ENCODE measurements at places on chromosomes 2 and 18.
A peak's percentile ranks its signal among the peaks of the same experiment; 100 is the strongest.

DNA sequence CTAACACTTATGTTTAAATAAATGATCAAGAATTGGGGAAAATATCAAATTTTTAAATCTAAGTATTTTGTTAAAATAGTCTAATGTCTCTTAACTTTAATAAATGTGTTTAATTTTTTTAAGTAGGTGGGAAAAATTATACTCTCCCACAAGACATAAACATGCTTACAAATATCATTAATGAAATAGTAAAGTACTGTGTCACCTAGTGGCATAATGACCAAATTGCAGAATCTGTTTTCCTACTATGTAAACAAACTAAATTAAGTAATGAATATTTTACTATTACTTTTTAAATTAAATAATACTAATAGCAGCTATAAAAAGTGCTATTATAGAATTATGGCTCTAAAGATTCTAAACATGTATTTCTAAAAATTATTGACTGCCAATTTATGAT, 52.0 kb upstream of the CHAC2 start:
- no peak for DNase-seq
- no peaks in the 10 kb centered on the region for H3K4me1 ChIP-seq
- no peak overlapping the region for H3K27ac ChIP-seq
- H3K4me3 ChIP-seq, result no peak overlapping the region
- no peaks in the 10 kb centered on the region for H3K27me3 ChIP-seq

DNA sequence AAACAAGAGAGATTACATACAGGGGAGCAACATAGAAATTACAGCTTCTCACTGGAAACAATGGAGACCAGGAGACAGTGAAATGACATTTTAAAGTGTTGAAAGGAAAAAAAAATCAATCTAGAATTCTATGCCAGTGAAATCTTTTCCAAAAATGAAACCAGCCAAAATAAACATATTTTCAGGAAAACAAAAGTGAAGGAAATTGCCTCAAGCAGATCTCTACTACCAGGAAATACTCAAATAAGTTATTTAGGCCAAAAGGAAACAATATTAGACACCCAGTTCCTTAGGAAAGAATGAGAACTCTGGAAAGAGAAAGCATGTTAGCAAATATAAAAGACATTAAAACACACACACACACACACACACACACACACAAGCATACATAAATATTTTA, 339.9 kb upstream of the NCKAP5 start:
- DNase-seq, result no peak
- no peak overlapping the region for H3K27ac ChIP-seq
- H3K36me3 ChIP-seq, result no peaks in the 10 kb centered on the region
- no peaks in the 10 kb centered on the region for H3K4me1 ChIP-seq
- H3K4me3 ChIP-seq, result no peak overlapping the region

DNA sequence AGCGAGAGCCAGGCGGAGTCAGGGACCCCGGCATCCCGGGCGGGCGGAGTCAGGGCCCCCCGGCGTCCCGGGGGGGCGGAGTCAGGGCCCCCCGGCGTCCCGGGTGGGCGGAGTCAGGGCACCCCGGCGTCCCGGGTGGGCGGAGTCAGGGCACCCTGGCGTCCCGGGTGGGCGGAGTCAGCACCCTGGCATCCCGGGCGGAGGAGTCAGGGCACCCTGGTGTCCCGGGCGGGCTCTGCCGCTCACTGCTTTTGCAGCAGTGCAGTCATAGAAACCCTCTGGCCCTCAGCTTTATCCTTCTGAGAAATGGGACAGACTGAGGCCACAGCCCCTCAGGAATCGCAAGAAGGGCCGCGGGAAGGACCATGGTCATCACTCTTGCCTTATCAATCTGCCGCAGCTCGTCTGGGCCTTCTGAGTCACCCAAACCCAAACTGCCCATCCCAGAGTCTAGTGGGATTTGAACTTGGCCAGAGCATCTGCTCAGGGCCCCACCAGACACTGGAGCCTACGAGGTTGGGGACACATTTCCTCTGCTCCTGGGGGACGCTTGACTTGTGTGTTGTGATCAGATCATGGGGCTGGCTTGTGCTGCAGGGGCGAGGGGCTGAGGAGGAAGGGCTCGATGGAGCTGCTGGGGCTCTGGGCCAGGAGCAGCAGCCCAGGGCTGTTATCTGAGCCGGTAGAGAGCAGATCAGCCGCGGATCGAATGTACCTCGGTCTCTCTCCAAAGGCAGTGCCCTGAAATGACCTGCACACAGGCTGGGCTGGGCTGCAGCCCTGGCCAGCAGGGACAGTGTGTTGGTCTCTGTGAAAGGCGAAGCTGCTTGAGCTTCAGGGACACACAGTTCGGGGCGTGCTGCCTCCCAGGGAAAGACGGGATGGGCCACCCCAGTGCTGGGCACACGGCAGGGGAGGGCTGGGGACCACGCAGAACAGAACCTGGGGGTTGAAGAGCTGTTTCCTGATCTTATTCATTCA, 290.1 kb upstream of the HDAC4 start:
- H3K4me3 ChIP-seq, result peak overlapping the region; percentile 27
- H3K4me1 ChIP-seq, result peaks cover 25% of the 10 kb centered on the region
- DNase-seq, result no peak
- no peaks in the 10 kb centered on the region for H3K36me3 ChIP-seq
- H3K27ac ChIP-seq, result peak overlapping the region; percentile 75

DNA sequence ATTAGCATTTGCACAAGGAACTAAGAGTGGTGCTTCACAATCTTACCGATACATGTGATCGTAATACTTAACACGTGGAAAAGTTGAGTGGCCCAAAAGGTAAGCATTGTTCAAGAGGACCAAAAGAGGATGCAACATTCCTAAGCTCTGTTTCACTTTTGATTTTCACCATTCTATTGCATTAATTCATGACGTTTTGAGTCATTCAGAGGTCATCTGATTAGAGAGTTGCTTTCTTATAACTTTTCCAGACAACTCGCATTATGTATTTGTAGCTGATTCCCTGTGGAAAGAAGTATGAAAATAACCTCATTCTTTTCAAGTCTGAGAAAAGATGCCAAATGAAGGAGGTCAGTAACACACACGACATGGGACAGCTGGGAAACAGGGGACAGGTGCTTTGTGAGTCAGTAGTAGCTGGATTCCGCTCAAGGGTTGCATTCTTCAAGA, 344.4 kb downstream of the RND3 start:
- DNase-seq, result no peak
- no peaks in the 10 kb centered on the region for H3K27me3 ChIP-seq
- H3K4me1 ChIP-seq, result no peaks in the 10 kb centered on the region
- H3K4me3 ChIP-seq, result no peak overlapping the region
- no peaks in the 10 kb centered on the region for H3K36me3 ChIP-seq

DNA sequence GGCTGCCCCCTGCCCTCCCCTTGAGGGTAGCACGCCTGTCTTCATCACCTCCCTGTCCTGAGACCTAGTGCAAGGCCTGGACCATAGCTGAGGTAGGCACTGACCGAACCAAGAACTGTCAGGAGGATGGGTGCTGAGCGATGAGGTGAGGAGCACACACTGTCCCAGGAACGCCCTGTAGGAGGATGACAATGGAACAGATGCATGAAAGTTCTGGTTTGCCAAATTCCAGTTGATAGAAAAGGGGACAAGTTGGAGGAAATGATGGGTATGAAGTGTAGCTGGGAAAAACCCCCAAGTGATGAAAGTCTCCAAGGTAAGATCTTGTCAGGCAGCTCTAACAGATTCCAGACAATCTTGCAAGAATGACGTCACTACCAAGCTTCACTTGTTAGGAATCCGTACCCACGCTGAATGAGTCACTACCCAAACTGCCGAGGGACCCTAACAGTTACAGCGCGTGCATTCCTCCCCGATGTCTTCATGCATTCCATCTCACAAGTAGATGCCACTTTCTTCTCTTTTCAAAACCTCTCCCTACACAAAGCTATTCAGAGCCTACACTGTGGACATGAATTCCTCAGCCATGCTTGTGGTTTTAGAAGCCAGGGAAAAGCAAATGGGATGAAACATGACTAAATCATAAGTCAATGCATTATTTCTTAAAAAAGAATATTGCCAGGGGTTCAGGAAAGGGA, 27.6 kb downstream of the MRPL33 start:
- H3K27me3 ChIP-seq, result no peaks in the 10 kb centered on the region
- peaks cover 58% of the 10 kb centered on the region for H3K4me1 ChIP-seq
- peak overlapping the region; percentile 85 for H3K27ac ChIP-seq
- H3K36me3 ChIP-seq, result no peaks in the 10 kb centered on the region

DNA sequence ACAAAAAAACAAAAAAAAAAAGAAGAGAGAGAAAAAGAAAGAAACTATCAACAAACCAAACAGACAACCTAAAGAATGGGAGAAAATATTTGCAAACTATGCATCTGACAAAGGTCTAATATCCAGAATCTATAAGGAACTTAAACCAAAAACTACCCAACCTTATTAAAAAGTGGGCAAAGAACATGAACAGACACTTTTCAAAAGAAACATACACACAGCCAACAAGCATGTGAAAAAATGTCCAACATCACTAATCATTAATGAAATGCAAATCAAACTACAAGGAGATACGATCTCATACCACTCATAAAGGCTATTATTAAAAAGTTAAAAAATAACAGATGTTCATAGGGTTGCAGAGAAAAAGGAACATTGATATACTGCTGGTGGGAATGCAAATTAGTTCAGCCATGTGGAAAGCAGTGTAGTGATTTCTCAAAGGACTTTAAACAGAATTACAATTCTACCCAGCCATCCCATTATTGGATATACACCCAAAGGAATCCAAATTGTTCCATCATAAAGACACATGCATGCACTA, 7.2 kb upstream of the POLE4 start:
- H3K4me3 ChIP-seq, result no peak overlapping the region
- H3K36me3 ChIP-seq, result no peaks in the 10 kb centered on the region
- no peak overlapping the region for H3K27ac ChIP-seq
- H3K4me1 ChIP-seq, result no peaks in the 10 kb centered on the region
- no peaks in the 10 kb centered on the region for H3K27me3 ChIP-seq

GRCh38 chr2:98663511-98664090, 55.2 kb downstream of the UNC50 start:
- H3K27ac ChIP-seq, result no peak overlapping the region
- H3K4me3 ChIP-seq, result no peak overlapping the region
- no peaks in the 10 kb centered on the region for H3K4me1 ChIP-seq
- H3K36me3 ChIP-seq, result no peaks in the 10 kb centered on the region

DNA sequence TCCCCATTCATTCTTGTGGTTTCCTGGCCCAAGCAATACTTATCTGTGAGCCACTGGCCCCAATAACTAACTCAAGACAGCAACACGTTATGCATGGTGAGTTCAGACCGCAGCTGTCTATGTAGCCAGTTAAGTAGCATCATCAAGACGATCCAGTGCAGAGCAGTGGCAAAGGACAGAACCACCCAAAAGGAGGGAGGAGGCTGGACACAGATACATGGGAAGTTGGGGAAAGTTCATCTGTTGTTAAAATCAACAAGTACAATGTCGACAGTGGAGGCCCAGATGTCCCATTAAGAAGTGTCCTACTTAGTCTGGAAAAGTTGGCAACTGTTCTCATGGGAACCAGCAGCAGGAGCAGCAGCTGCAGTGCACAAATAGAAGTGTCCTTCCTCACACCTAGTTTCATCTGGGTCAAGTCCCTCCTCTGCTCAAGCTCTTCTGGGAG, 106.9 kb upstream of the THOC1 start:
- no peaks in the 10 kb centered on the region for H3K36me3 ChIP-seq
- H3K4me1 ChIP-seq, result no peaks in the 10 kb centered on the region
- no peak for DNase-seq
- no peak overlapping the region for H3K4me3 ChIP-seq
- no peaks in the 10 kb centered on the region for H3K27me3 ChIP-seq

- peaks cover 4% of the 10 kb centered on the region for H3K4me1 ChIP-seq
- peak overlapping the region; percentile 59 for H3K4me3 ChIP-seq
- peak; percentile 24 for DNase-seq
- H3K27ac ChIP-seq, result no peak overlapping the region
- no peaks in the 10 kb centered on the region for H3K36me3 ChIP-seq
Measured at GRCh38 chr2:174729797-174730697, 34.2 kb downstream of the CHRNA1 start.

DNA sequence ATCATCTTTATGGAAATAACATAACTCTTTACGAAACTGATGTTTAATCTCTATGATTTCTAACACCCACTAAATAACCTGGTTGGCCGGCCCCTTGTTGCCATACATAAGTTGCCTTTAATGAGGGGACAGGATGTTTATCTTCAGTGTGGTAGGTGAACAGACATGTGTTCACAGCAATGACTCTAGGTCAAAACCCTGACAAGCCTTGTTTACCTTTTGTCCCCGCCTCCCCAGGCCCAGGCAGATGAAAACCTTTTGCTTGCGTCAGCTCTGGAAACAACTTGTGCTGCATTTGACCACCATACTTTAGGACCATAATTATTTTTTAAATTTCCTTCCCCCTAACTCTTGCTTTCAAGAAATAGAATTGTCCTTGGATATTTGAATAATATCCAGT, 2.9 kb upstream of the DSG4 start:
- DNase-seq, result no peak
- H3K27me3 ChIP-seq, result no peaks in the 10 kb centered on the region
- no peaks in the 10 kb centered on the region for H3K36me3 ChIP-seq
- no peak overlapping the region for H3K27ac ChIP-seq

GRCh38 chr18:61765097-61765496, 127.7 kb downstream of the RNF152 start:
- no peak overlapping the region for H3K4me3 ChIP-seq
- no peaks in the 10 kb centered on the region for H3K36me3 ChIP-seq
- H3K27me3 ChIP-seq, result no peaks in the 10 kb centered on the region
- H3K4me1 ChIP-seq, result no peaks in the 10 kb centered on the region

- H3K27ac ChIP-seq, result no peak overlapping the region
- DNase-seq, result no peak
- H3K4me1 ChIP-seq, result no peaks in the 10 kb centered on the region
- peaks cover 5% of the 10 kb centered on the region for H3K36me3 ChIP-seq
- no peak overlapping the region for H3K4me3 ChIP-seq
Measured at GRCh38 chr2:223887127-223887526, 49.7 kb upstream of the AP1S3 start.

- DNase-seq, result peak; percentile 66
- H3K4me1 ChIP-seq, result peaks cover 4% of the 10 kb centered on the region
- H3K27me3 ChIP-seq, result no peaks in the 10 kb centered on the region
- no peak overlapping the region for H3K4me3 ChIP-seq
- H3K27ac ChIP-seq, result no peak overlapping the region
Measured at GRCh38 chr18:23498877-23499276, 4.4 kb upstream of the RMC1 start.

- H3K27me3 ChIP-seq, result no peaks in the 10 kb centered on the region
- DNase-seq, result no peak
- H3K4me1 ChIP-seq, result peaks cover 3% of the 10 kb centered on the region
- no peak overlapping the region for H3K4me3 ChIP-seq
Measured at GRCh38 chr2:85873679-85874078, 15.1 kb downstream of the ST3GAL5 start.

GRCh38 chr18:74959216-74959615, 249.7 kb downstream of the PTGR3 start:
- no peak for DNase-seq
- H3K27ac ChIP-seq, result no peak overlapping the region
- H3K36me3 ChIP-seq, result peaks cover 5% of the 10 kb centered on the region
- H3K4me1 ChIP-seq, result no peaks in the 10 kb centered on the region

DNA sequence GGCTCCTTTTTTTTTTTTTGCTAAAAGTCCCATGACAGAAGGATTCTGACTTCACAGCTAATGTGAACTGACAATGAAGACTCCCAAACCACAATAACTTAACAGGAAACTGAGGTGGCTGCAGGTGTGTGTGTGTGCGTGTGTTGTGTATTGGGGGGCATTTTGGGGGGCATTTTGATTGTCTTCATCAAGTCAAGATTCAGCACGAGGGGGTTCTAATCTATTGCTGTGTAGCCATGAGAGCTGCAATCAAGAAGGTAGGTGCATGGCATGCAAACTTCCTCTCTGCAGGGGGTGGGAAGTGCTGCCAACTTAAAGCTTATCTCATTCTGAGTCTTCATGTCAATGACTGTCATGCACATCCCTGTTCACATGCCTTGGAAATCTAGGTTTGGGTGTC, 25.2 kb downstream of the SPRED2 start:
- no peak overlapping the region for H3K27ac ChIP-seq
- no peaks in the 10 kb centered on the region for H3K36me3 ChIP-seq
- H3K4me1 ChIP-seq, result no peaks in the 10 kb centered on the region
- no peak overlapping the region for H3K4me3 ChIP-seq
- H3K27me3 ChIP-seq, result no peaks in the 10 kb centered on the region
- no peak for DNase-seq

Data from psoas muscle (tissue), 8 donors.